Lung microvascular endothelial cell (primary cell): ENCODE measurements at places on chromosomes 3 and 15. TPM values are rescaled to one million over a fixed set of nuclear protein-coding genes. Genes with fewer than 3 reads are reported as not detected.

ZNF502 gene
- 2.0 and 2.6 TPM in 2 replicates for total RNA-seq

TRANK1 gene
- total RNA-seq = 4.0 and 6.1 TPM in 2 replicates

XIRP1 gene
- not detected in 2 replicates for total RNA-seq

KIAA1143 gene
- 12.2 and 14.1 TPM in 2 replicates for total RNA-seq

IQCF5 gene
- not detected in 2 replicates for total RNA-seq

CD276 gene
- total RNA-seq = 21.4 and 41.4 TPM in 2 replicates

CPN2 gene
- total RNA-seq = not detected in 2 replicates

NUSAP1 gene
- 12.5 and 28.8 TPM in 2 replicates for total RNA-seq

TRPM1 gene
- total RNA-seq = 0.20 TPM in 1 of 2 replicates, not detected in the other

ISG20 gene
- total RNA-seq = 13.5 and 54.4 TPM in 2 replicates

ITIH1 gene
- not detected in 2 replicates for total RNA-seq

GHSR gene
- not detected in 2 replicates for total RNA-seq

AGTR1 gene
- total RNA-seq = not detected in 2 replicates

PATL2 gene
- under 0.01 TPM in 1 of 2 replicates, not detected in the other for total RNA-seq

DNA sequence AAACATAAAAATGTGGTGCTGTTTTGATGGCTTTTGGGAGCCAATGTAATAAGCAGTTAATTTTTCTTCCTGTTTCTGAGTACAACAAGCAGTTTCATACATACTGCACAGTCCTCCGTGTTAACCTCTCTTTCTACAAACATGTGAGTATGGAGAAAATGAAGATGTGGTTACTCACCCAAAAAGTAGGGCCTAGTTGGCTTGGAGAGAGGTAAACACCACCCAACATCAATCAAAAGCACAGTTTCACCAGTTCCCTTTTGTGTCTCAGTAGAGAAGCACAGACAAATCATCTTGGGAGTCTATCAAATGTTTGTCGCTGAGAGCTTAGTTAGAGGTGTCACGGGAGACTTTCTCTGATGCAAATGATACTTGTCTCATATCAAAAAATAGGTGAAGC, 320.2 kb downstream of the UNC13C start:
- no peak for DNase-seq

GRCh38 chr15:22868928-22869327, 30.5 kb downstream of the NIPA2 start:
- no peak for DNase-seq

DNA sequence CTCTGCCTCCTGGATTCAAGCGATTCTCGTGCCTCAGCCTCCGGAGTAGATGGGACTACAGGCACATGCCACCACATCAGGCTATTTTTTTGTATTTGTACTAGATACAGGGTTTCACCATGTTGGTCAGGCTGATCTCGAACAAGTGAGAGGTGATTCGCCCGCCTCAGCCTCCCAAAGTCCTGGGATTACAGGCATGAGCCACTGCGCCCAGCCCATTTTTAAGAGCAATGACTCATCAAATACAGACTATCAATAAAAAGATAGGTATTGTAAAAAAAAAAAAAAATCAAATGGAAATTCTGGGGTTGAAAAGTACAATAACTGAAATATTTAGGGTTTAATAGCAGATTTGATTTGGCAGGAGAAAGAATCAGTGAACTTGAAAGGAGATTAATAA, 129.0 kb downstream of the TJP1 start:
- DNase-seq = no peak

DNA sequence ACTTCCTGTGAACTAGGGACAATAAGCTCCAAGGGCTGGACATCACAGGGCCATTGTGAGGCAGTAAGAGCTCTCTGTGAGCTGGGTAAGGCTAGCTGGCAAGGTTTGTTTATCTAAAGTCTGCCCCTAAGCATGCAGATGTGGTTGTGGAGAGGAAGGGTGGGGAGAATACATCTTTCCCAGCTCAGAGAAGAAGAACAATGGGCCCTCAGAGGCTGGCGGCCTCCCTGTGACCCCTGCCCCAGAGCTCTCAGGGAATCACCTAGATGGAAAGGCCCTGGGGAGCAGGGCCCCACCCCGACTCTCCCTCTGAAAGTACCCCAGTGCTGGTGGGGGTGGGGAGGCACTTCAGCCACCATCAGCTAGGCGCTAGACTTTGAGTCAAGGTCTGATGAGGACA, 4.3 kb upstream of the AP3B2 start:
- no peak for DNase-seq

DNA sequence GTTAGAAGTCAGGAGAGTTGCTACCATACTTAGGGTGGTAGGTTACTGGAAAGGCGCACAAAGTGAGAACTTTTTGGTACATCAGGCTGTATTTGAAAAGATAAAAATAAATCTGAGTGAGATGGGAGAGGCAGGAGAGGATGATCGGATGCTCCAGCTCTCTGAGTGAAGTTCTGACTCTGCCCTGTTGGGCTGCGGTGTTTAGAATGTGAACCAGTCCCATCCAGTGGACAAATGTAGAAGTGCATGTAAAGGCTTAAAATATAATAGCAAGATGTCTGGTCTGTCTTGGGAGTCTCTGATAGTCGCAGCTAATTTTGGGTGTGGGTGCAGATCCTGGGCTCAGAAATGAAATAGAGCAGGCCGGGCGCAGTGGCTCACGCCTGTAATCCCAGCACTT, 30.4 kb downstream of the ACKR2 start:
- peak; percentile 78 for DNase-seq

DNA sequence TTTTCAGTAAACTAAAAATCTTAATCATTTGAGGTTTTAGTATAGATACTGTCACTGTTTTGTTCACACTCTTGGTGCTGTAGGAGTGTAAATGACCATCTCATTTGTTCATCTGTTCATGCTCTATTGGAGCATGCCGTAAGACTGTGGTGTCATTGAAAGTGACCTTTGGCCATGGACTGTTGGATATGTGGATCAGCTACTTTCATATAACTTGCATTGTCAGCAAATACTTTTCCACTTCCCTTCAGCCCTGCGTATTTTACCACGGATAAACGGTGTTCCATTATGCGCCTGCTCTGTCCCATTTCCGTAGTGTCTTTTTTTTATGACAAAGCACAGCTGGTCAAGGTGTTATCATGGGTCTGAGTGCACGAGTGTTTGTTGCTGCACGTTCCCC, 32.6 kb upstream of the SENP5 start:
- no peak for DNase-seq

DNA sequence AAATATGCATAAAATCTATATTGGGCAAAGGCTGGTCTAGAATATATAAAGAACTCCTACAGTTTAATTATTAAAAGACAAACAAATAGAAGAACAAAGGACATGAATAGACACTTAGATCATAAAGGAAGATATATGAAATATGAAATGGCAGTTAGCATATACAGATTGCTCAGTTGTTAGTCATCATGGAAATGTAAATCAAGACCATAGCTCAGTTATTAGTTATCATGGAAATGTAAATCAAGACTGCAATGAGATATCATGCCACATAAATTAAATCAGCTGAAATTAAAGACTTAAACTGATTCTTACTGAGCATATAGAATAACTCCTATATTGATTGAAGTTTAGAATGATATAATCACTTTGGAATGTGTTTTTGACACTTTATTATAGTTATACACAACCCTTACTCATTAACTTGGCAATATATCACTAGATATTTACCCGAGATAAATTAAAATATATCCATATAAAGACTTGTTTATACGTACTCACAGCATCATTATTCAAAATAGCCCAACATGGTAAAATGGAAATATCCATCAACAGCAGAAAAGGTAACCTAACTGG, 45.2 kb upstream of the GOLGA8B start:
- DNase-seq = peak; percentile 39

DNA sequence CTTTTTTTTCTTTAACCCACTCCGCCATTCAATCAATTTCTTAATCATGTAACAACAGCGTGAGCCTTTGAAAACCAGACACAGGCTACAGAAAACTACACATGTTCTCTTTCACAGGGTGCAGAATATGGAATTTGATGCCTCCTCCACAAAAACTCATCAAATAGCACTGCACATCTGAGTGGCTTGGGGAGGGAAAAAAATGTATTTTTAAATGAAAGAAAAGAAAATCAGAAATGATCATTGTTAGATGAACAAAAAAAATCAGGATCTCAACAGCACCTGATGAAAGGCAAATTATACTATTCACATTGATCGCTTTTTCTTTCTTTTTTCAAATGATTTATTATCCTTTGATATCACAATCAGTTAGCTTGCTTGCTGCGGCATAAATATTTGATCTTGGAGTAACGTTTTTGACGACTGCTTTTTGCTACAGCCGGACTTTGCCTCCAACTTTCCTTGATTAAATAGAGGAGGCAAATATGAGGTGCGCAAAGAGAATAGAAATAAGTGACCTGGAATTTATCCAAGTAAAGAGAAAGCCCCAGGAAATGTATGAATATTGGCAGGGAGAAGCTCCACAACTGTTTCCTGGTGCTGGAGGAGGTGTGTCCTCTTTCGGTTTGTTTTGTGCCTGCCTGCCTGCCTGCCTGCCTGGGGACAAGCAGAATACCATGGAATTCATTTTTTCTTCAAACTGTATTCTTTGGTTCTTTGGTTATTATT, 63.1 kb downstream of the EDEM1 start:
- DNase-seq = peak; percentile 55

DNA sequence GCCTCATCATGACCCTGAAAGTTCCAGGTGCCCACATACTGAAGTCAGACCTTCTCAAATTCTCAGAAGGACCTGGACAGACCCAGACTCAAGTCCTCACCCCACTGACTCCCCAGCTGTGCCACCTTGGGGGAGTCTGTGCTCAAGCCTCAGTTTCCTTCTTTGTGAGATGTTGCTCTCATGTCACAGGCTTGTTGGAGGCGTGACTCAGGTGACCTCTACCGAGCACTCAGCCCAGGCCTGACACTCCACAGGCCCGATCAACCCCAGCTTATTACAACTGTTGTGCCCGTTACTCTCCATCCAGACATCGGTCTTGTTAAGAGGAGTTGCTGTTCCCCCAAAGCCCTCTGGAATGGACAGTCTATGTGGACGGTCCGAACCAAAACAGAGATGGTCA, 276.1 kb upstream of the LYSMD4 start:
- no peak for DNase-seq

- DNase-seq = peak; percentile 91
Measured at GRCh38 chr15:34239151-34239808, 14.5 kb downstream of the EMC4 start.

DNA sequence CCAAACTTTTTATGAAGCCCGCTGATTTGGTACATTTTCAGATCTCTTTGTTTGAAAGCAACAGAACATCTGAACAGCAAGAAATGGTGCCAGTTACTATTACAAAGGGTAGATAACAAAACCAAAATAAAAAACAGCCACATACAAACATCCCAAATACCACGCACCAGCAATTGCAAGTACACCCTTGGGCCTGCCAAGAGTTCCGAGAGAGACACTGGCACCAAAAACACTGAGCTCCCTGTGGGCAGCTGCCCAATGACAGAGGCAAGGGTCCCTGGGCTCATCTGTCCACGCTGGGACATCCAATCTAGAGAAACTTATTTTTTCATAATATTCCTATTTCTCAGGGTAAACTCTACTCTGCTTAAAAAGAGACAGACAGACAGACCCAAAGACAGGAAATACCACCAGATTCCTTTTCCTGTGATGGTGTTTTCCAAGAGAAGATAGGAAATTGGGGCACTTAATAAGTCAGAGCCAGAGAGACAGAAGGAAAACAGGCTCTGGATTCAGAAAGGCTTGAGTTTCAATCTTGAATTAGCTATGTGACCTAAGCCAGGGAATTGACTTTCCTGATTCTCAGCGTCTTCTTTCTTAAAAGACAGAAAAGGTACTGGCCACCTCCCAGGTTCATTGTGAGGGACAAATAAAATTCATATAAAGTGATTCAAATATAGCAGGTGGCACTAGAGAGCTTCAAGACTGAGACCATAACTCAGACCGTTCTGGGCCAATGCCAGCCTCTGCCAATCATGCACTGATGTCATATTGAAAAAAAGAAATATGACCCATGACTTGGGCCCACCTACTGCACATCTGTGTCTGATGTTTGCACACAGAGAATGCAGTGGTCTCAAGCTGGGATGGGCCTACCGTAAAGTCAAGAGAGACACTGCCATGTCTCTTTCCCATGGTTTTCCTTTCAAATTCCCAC, 61.3 kb downstream of the FOXP1 start:
- DNase-seq = peak; percentile 36

- no peak for DNase-seq
Measured at GRCh38 chr15:81334768-81335435, 11.0 kb upstream of the STARD5 start.

DNA sequence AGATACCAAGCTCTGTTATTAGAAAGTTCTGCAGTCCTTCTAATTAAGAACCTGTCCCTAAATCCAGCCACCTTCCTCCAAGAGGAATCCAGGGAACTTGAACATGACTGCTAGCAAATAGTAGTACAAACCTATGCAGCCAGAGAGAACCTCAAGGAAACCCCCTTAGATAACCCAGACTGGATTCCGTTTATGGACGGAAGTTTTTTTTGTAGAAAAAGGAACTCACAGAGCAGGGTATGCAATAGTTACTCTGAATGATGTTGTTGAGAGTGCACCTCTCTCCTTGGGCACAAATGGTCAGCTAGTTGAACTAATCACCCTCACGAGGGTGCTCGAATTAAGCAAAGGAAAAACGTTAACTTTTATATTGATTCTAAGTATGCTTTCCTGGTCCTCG, 40.8 kb downstream of the TM4SF18 start:
- no peak for DNase-seq

GRCh38 chr3:130688015-130688688, 58.5 kb downstream of the PIK3R4 start:
- no peak for DNase-seq

DNA sequence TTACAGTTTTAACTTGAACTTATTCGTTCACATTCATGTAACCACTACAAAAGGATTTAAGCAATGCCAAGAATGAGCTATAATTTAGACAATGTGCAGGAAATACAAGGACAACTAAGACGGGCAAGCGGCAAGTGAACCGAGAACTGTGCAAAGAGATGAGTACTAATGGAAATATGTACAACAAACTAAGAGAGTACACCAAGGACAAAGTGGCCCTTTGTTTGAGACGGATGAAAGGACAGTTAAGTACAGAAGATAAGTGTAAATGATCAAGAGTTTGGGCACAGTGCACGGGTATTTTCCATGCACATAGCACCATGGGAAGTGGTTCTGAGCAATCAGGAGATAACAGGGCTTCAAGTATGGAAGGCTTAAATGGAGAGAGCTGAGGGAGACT, 281.7 kb downstream of the ROBO2 start:
- DNase-seq = no peak

DNA sequence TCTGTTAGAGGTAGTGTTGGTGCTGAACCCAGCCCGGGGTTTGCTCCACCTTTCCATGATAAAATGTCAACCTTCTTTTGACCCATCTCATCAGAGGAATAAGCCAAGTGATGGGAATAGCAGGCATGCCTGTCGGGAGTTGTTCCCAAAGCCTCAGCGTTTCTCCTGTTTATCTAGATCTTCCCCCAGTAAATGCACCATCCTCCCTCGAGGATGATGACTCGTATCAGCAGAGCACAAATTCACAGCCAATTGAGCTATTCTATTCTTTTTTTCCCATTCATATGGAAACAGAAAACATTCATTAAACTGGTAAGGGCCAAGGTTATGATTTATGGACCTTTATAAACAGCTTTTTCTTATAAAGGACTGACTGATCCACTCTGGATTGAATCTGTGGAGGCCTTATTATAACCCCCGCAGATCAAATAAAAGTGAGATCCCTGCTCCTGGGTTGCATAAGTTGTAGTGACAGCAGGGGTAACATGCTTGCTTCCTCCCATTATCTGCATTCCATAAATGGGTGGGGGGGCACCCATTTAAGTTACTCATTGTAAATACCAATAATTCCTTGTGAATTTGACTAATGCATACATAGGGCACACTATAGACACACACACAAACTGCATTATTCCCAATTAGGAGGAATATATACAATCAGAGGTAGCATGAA, 207.3 kb downstream of the PLCL2 start:
- DNase-seq = no peak

GRCh38 chr15:60519218-60519617, 40.3 kb upstream of the ICE2 start:
- peak; percentile 38 for DNase-seq
